ENCODE measurements at places on chromosomes 12 and 14.

DNA sequence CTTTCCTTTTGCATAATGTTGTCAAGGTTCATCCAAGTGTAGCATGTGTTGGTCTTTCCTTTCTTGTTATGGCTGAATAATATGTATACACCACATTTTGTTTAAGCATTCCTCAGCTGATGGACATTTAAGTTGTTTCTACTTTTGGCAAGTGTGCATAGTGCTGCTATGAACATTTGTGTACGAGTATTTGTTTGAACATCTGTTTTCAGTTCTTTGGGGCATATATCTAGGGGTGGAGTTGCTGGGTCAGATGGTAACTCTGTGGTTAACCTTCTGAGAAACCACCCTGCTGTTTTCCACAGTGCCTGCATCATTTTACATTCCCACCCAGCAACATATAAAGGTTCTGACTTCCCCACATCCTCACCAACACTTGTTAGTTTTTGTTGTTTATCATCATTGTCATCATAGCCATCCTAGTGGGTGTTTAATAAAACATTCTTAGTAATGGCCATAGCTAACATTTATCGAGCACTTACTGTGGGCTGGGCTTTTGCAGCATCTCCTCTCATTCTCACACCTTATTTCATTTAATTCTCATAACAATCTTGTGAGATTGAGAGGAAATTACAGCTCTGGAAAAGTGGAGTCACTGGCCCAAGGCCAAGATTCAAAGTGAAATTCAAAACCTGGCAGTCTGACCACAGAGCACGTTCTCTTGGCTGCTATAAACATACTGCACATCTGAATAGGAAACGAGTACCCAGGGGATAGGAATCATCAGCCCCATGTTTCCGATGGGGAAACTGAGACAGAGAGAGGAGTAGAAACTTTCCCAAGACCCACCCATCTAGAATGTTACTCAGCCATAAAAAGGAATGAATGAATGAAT is 193.6 kb downstream of the KSR2 start:
- DNase-seq = no peak

DNA sequence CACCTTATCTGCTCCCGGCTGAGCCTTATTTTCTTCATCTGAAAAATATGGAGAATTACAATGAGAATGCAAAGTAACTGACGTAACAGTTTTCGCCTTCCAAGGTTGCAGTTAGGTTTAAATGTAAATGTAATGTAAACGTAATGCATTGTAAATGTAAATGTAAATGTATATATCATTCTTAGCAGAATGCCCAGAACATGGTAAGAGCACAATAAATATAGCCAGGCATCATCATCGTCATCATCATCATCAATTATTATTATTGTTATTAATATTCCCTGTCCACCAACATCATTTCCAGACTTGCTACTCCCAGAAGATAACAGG is 770.0 kb downstream of the MED13L start:
- DNase-seq = no peak

DNA sequence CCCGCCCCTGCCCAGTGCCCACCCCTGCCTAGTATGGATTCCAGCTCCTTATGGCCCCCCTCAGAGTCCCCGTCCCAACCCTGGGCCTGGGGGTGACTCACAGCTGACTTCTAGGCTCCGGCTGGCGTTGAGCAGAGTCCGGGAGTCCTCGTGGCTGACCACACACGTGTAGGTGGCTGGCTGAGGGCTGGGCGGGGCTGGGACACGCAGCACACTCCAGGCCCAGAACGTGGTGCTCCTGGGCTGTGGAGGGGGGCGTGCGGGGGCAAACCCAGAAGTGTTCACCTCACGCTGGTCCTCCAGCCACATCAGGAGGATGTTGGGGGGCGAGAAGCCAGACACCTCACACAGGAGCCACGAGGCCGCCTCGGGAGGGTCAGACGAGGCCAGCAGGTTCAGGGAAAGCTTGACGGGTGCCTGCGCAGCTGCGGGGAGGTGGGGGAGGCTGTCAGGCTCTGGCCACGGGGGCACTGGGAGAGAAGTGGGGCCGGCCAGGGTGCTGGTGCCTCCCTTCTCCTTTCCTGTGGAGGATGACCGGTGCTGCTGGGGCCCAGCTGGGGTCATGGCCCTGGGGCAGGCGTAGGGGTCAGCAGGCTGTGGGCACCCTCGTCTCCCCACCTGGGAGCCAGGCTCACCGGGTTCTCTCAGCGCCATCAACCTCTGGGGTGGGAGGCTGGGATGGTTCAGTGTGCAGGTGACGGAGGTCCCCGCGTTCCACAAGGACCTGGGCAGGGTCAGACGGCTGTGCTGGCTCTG is 314.1 kb downstream of the TMEM121 start:
- no peak for DNase-seq

- DNase-seq = no peak
Measured at GRCh38 chr14:101134851-101135433, 231.4 kb upstream of the RTL1 start.

DNA sequence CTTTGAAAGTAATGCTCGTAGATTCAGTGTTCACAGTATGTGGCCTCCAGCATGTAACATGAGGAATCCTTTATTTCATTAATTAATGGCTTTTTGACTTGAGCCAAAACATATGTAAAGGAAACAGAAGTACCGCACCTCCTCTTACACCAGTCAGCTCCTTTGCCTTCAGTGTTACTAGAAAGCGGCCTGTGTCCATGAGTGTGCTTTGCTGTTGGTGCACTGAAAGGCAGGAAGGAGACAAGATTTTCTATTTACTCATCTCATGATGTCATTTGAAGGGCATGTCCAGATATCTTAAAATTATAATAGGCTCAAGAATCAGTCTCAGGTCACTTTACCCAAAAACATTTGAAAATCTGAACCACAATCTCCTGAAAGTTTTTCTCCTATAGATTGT is 9.9 kb upstream of the CCT2 start:
- no peak for DNase-seq

GRCh38 chr14:69693801-69694729 is 72.9 kb upstream of the SRSF5 start:
- DNase-seq = no peak

DNA sequence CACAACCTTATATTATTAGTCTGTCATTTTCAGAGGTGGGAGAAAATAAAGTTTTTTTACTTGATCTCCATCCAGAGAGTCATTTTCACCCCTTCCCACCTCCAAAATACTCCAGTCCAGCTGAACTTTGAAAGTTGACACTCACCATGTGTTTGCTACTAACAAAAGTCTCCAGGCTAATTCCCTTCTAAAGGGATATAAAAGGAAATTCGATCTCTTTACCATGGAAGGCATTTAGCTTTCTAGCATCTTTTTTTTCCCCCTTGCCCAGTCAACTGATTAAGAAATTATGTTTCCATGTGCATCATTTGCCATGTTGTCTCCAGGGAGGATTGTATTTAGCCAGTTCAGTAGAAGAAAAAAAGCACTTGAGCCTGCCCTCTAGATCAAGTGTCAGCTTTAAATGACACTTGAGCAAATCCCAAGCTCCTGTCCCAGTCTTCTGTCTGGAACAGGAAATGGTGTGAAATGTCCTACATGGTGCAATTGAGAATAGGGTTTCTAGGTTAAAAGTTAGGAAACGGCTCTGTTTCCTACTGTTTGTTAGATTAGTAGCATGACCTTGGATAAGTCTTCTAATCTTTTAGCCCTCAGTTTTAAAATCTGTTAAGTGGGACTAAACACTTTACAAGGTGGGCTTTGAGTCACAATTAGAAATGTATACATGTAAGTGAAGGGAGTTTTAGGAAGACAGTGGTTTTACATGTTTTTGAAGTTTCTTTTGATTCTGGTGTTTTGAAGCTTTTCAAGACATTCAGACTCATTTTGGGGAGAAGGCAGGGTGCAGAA is 67.2 kb downstream of the GNS start:
- DNase-seq = no peak

- peak; percentile 10 for DNase-seq
Measured at GRCh38 chr14:81415781-81416180, 15.7 kb upstream of the STON2 start.

DNA sequence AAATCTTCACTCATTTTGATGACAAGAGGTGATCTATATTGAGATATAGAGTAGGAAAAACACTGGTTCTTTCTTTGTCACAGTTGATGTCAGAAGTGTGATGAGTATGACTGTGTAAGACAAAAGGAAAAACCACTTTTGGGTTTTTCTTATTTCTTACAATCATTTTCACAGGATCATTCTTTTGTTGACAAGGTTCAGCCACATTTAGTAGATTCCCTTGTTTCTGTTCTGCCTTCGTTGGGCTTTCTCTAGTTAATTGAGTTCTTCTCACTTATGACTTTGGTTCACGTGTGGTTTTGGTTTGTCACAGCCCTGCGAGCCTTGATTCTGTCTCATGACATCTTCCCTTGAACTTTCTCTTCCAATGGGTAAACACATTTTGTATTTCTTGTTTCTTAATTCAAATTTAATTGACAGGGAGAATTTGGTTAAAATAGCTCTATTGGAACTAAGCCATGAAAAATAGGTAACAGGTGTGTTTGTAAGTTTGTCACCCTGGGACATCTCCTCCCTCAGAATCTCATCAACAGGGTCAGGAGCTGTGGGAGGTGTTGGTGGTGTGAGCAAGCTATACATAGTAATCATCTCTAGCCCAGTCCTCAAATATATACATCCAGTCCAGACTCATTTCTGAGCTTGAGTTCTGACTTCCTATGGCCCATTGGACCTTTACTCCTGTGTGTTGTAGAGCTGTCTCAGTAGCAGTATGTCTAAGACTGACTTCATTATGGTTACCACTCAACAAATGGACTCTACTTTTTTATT is 255.3 kb downstream of the BMP4 start:
- DNase-seq = no peak

DNA sequence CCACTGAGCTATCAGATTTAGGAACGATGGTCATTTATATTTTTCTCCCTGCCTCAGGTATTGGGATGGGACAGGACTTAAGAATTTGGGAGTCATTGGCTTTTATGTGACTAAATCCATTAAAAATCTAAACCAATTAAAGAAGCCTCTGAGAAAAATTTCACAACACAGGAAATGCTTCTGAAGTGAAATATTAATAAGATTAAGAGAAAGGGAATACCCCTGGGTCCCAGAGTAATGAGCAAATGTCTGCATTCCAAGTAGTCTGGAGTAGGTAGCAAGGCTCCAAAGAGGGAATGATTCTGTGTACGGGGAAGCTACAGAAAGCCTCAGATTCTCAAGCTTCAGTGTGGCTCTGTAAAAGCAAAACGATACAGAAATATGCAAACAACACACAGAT is 707 bp upstream of the MED6 start:
- DNase-seq = no peak

GRCh38 chr12:63318933-63319332 is 167.9 kb upstream of the AVPR1A start:
- no peak for DNase-seq

GRCh38 chr12:6343518-6343917 is 1.6 kb upstream of the TNFRSF1A start:
- peak; percentile 34 for DNase-seq

DNA sequence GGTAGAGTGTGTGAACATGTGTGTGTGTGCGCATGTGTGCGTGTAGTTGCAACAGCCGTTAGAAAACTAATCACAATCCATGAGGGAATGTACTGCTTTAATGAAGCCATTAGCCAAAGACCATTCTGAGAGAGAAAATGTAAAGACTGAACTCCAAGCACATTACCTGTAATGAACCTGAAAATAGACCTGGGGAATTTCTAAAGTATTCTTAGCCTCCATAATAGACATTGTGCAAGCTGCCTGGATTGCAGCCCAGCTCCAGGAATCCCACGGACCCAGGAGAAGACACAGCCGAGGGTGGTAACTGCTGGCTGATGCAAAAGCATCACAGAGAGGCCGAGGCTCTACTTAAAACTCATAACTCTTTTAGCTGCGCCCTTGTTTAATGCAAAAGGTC is 156.6 kb downstream of the SLC15A4 start:
- DNase-seq = no peak

DNA sequence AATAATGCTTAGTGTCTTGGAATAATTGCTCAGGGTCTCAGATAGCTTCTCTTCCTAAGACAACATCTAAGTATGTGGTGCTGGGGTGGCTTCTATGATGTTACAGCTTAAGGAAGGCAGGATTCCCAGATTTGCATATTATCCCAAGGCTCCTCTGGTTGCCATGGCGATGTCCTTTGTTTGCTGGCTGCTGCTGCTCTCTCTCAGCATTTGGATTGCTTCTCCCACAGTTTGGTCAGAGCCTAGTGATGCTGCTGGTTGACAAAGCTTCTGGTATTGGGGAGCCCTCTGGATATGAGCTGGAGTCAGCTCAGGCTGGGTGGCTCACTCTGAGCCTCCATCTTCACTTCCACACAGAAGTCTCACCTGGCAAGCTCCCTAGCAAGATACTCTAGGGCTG is 56.4 kb upstream of the FBXO33 start:
- DNase-seq = no peak

- no peak for DNase-seq
Measured at GRCh38 chr14:56660677-56661389, 81.2 kb downstream of the TMEM260 start.

DNA sequence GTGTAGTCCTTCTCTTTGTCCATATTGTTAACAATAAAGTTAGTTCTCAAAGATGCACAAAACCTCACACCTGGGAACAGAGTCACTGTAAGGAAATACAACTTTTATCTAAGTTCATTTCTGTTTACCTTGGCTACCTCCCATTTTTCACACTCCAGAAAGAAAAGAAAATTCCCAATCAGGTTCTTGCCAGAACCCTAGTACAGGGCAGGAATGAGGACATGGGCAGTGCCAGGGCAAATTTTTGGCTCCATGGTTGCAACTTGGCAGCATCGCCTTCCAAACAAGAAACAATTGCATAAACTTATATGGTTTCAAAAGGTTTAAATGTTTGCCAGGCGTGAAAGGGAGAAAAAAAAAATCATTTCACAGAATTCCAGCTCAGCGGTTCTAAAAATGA is 296.3 kb upstream of the PRKD1 start:
- no peak for DNase-seq

- DNase-seq = no peak
Measured at GRCh38 chr14:45254771-45255170, 1.8 kb upstream of the MIS18BP1 start.

DNA sequence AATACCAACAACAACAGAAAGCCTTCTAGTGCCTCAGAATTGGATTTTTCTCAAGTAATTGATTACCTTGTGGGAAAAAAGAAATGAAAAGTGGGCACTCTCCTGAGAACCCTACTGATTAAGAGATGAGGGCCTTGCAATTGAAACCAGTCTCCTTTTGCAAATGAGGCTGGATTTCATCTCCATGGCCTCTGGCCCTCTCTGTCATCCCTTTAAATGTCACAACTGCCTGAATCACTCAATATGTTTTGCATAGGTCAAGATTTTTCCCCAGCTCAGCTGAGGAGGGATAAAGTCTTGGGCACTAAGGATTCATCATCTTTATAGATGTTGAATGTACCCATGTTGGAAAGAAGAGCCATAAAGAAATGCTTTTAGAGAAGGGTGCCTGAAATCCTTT is 166.4 kb downstream of the RMST start:
- no peak for DNase-seq

DNA sequence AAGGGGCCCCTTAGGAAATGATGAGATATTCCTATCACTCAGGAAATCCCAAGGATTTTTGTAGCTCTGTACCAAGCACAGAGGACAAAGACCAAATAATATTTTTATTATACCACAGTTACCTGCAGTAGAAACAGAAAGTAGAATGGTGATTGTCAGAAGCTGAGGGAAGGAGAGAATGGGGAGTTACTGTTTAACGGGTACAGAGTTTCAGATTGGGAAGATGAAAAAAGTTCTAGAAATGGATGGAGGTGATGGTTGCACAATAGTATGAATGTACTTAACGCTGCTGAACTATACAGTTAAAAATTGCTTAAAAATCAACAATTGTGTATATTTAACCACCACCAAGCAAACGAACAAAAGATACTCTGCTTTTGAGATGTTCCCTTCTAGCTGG is 24.1 kb downstream of the FLVCR2 start:
- DNase-seq = no peak

- peak; percentile 75 for DNase-seq
Measured at GRCh38 chr12:214003-214741, at the start of gene SLC6A12. Gene SLC6A12, minus strand, starts transcription at chr12:214157. Its CDS starts 4,171 bp downstream, at chr12:209986.

GRCh38 chr12:93016752-93017350 is 87.8 kb upstream of the EEA1 start:
- DNase-seq = no peak

Data from suppressor macrophage (primary cell).